GF-D8 (cell line): ENCODE measurements at places on chromosomes 13 and 19.

GRCh38 chr19:17358395-17358794 lies 18.7 kb downstream of the PLVAP start:
- DNase-seq, result no peak

GRCh38 chr13:99085139-99085807 lies 107.4 kb upstream of the DOCK9 start:
- DNase-seq, result no peak

GRCh38 chr13:98504371-98504963 lies 72.4 kb downstream of the STK24 start:
- DNase-seq, result no peak

DNA sequence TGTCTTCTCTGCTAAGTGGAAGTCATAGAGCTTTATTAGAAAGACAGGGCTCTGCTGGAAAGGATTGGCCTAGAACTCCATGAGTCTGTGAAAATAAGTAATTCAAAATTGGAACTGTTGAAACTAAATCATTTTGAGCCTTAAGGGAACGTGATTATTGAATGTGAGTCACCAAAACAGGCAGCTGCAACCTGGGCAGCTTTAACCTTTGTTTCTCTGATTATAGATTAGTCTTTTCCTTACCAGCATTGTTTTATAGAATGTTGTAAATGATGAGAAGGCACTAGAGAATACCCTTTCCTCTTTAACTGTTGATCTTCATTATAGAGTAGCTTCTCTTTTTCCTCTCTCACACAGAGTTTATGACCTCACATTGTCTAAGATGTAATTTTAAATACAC lies 638.8 kb upstream of the SLITRK6 start:
- DNase-seq, result no peak

DNA sequence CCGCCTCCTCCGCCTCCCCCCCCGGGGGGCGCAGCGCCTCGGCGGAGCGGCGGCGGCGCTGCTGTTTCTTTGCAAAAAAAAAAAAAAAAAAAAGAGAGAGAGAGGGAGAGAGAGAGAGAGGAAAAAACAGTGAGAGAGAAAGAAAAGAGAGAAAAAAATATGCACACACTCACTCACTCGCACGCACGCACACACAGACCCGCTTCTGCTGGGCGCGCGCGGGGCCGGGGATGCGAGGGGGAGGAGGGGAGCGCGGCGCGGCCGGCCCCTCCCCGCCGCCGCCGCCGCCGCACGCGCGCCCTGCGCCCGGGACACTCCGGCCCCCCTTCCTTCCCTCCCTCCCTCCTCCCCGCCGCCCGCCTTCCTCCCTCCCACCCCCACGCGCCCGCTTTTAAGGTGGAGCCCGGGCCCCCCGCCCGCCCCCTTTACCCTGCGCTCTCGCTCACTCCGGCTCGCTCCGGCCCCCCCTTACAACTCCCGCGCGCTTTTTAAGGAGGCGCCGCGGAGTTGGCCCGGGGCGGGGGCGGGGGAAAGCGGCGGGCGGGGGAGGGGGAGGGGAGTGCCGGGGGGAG lies at the start of gene SAMD1:
SAMD1 (minus strand) TSS at position 243 of the 572 bp plus-strand sequence.
- DNase-seq, result peak; percentile 49
